ENCODE measurements at places on chromosomes 2 and 18.
A peak's percentile ranks its signal among the peaks of the same experiment; 100 is the strongest.

- DNase-seq = no peak
Observed at GRCh38 chr2:144120487-144120886, 399.4 kb downstream of the ZEB2 start.

GRCh38 chr2:224780106-224780505 lies 63.9 kb upstream of the CCDC195 start:
- no peak for DNase-seq

DNA sequence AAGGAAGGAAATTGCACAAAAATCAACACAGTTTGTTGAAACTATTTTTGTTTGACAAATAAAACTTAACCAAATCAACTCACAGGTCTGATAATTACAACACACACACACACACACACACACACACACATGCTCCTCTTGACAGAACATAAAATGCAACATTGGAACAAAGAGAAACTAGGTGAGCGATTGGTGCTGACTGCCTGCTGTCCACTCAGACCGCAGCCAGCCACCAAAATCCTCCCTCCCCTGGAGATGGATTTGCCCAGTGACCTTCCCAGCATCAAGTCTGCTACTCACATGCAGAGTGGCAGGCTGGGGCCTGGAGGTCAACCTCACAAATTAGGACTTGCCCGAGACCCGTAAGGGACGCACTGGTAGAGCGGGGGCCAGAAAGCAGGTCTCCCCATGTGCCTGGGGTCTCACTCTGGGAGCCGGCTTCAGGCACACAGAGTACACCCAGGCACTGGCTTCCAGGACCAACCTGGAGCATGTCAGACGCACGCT lies 61.4 kb downstream of the DIPK1C start:
- DNase-seq = no peak

DNA sequence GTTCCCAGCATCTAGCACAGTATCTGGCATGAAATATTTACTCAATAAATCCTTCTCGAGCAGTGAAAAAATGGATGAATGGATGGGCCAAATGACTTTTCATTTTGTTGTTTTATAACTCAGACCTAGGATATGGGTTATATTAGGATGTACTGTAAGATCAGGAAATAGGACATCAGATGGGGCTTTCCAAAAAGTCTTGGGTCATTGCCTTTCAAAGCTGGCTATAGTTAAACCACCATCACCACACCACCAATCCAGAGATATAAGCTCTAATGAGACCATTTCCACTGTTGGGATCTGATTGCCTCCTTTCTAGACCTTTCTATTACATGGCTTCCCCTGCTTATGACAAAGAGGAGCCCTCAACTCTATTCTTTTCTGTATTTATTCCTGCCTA lies 525.0 kb upstream of the TCF4 start:
- no peak for DNase-seq

DNA sequence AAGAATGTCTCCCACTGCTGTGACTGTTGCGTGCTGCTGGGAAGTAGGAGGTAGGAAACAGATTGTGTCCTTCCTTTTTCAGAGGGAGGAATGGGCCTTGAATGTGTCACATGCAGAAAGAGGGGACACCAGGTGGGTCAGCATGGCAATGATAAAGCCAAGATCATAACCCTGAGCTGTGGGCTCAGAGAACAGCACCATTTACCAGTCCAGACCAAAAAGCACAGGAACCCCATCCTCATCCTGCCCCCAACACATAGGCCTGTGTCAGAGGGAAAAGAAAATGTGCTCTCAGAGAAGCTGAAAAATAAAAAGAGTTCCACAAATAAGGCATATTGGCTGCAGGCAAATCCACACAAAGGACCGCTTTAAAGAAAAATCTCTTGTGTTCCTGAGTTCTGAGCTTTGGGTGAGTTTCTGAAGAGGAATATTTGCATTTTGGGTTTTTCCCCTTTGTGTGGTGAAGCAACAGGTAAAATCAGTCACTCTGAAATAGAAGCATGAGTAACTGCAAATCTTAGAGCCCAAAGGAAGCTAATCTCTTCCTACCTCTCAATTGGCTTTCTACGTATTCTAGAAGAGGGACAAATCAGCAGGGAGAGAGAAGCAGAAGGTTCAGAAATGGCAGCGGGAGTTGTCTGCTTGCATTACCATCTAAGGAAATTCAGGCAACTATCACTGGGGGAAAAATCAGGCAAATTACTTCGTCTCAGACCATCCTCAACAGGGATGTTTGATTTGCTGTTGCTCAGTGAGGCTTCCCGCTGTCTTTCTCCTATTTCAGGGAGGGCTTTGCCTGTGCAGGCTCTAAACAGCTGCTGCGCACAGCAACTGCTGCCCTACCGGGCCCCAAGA lies 106.8 kb downstream of the BCL11A start:
- DNase-seq = no peak

DNA sequence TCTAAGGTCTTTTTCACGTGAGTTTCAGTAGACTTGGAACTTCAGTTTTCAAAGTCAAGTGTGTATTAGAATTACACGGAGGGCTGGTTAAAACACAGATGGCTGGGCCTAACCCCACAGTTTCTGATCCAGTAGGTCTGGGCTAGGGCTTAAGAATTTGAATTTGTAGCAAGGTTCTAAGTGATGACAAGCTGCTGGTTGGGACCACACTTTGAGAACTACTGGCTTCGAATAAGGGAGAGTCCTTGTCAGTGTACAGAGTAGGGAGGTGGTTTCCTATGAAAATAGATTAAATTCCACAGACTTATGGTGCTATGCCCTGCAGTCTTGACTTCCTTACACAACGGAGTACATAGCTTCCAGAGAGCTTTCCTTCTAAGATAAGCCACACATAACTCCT lies 4.5 kb downstream of the RHOB start:
- peak; percentile 78 for DNase-seq

GRCh38 chr2:214808981-214809750 lies at the start of gene BARD1:
TSS of gene BARD1 (minus strand) at chr2:214809683. CDS start at chr2:214809569, 114 bp downstream.
- peak; percentile 40 for DNase-seq

DNA sequence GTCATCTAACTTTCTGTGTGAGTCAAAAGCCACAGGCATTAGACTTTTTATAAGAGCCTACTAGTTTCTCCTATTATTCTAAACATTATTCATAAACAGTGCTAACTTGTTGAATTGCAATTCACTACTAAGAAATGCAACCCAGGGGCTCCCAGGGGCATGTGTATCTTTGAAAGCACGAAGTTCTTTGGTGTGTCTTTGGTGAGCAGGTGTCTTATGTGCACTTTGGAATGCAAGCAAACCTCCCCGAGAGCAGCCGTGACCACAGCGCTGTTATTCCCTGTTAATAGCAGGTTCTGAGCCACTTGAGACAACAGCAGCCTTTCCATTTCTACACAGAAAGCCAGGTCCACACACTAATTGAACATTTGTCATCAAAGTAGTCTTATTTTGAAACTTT lies 123.5 kb downstream of the PRKRA start:
- DNase-seq = no peak

- DNase-seq = no peak
Observed at GRCh38 chr2:206443735-206444527, 599 bp downstream of the ADAM23 start.

DNA sequence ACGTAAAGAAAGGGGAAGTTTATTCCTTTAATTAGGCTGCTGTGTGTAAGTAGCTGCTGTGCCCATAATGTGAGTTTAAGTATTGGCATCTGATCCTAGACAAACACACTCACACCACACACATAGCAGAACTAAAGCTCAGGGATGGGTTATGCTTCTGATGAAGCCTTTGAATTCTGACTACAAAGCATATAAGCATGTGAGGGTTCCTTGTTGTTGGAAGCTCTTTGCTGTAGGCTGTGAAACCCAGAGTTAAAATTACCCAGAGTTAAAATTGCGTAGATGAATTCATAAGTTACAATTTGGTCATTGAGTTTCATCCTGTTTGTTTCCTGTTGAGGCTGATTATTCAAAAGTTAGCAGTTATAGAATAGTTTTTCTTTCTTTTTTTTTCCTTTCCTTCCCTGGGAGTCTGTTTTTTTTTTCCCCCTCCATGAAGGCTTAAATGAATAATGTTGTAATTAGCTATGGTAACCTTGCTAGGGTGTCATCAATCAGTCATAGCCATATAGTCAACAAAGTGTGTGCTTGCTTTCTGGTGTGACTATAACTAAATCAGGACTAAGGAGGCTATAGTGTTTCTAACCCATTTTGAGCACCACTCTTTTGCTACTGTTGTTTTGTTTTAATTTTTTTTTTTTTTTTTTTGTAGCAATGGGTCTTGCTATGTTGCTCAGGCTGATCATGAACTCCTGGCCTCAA lies 426.1 kb downstream of the PARD3B start:
- no peak for DNase-seq
